Vagina (tissue), 2 donors: ENCODE measurements at places on chromosomes 3 and 15. TPM values are rescaled to one million over a fixed set of nuclear protein-coding genes. Genes with fewer than 3 reads are reported as not detected.

Gene MASP1
- 172 TPM for total RNA-seq

Gene FAM174B
- total RNA-seq: 4.9 TPM

Gene CYP1A2
- total RNA-seq: not detected

GRCh38 chr3:149266736-149267135 lies 45.1 kb upstream of the CP start:
- H3K27ac ChIP-seq: no peak overlapping the region
- H3K4me3 ChIP-seq: no peak overlapping the region
- DNase-seq: no peak
- no peaks in the 10 kb centered on the region for H3K4me1 ChIP-seq
- no peaks in the 10 kb centered on the region for H3K27me3 ChIP-seq
- no peaks in the 10 kb centered on the region for H3K36me3 ChIP-seq

DNA sequence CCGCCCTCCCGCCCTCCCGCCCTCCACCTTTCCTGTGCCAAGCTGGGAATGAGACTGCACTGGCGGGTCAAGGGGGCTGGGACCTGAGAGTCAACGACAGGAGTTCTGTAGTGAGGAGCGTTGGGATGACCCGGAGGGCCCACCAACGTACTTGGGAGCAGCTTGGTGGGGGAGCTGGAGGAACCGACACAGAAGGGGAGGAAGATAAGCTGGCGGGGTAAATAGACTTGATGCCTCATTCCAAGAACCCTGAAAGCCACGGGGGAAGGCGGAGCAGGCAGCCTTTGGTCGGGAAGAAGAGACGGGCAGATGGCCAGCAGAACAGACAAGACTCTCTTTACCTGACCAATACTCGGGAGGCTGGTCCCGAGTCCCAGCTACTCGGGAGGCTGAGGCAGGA lies 277 bp downstream of the FMN1 start:
- peaks cover 5% of the 10 kb centered on the region for H3K4me1 ChIP-seq
- H3K36me3 ChIP-seq: no peaks in the 10 kb centered on the region
- no peak for DNase-seq
- H3K4me3 ChIP-seq: peak overlapping the region; percentile 54

GRCh38 chr3:169869484-169870220 lies at the start of gene LRRC31:
TSS of gene LRRC31 (minus strand) at chr3:169869935. CDS start at chr3:169869807, 128 bp downstream.
- H3K36me3 ChIP-seq: no peaks in the 10 kb centered on the region
- H3K4me1 ChIP-seq: no peaks in the 10 kb centered on the region
- H3K27me3 ChIP-seq: no peaks in the 10 kb centered on the region

DNA sequence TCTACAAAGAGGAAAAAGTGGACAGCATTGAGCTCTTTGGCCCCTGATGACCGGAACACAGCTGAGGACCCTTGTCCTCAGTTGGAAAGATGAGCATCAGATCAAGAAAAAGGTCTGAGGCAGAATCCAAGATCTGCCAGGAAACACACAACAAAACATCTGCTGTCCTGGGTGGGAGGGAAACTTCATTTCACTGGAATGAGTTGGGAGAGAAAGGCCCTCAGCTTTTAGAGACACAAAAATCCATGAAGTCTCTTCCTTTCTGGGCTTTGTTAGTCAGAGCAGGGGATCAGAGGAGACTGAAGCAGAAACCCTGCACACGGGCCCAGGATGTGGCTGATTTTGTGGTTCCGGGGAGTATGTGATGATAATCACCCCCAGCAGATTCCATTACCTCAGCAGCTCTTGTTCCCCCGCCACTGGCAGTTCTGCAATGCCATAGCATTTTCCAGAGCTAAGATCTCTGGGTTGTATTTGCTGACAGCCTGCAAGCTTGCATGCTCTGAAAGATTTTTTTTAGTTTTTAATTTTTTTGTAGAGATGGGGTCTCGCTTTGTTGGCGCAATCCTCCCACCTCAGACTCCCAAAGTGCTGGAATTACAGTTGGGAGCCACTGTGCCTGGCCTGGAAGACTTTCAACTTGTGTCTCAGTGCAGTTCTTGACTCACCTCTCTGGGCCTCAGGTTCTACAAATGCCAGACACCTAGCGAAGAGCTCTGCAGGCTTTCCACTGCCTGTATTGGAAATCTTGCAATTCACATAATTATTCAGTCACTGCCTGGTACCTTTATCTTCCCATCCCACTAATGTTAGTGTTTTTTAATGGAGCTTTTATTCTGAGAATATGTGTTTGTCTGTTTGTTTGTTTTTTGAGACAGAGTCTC lies 5.8 kb upstream of the TATDN2 start:
- H3K36me3 ChIP-seq: peaks cover 10% of the 10 kb centered on the region
- H3K4me3 ChIP-seq: no peak overlapping the region
- H3K27ac ChIP-seq: no peak overlapping the region
- no peak for DNase-seq
- no peaks in the 10 kb centered on the region for H3K27me3 ChIP-seq
